IMR-90 (cell line): ENCODE measurements at places on chromosomes 7 and 10. TPM values are rescaled to one million over a fixed set of nuclear protein-coding genes. Genes with fewer than 3 reads are reported as not detected.

DNA sequence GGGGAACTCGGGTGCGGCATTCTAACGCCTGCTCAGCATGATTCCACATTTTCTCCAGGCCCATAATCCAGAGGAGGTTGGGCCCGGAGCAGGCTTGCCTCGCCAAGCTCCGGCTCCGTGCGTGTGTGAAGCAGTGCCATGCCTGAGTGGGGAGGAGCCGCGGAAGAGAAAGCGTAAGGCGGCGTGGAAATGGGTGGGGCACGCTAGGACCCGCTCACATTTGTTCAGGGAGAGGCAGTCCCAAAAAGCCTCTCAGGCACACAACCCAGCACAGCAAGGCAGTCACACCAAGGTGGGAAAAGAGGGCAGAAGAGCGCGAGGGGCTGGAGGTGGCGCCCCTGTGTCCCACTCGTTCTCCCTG, 695 bp upstream of the VDAC2 start:
- peak; percentile 65 for DNase-seq
- H3K27me3 ChIP-seq = no peaks in the 10 kb centered on the region
- H3K27ac ChIP-seq = peak overlapping the region; percentile 93
- H3K4me3 ChIP-seq = peak overlapping the region; percentile 71
- peaks cover 13% of the 10 kb centered on the region for H3K36me3 ChIP-seq

GRCh38 chr10:6401558-6402348, 178.3 kb downstream of the PRKCQ start:
- no peaks in the 10 kb centered on the region; the same call in 1 of the 2 replicates for H3K27me3 ChIP-seq
- peak overlapping the region; percentile 46; the same call in 1 of the 2 replicates for H3K27ac ChIP-seq
- peaks cover 19% of the 10 kb centered on the region for H3K4me1 ChIP-seq
- no peaks in the 10 kb centered on the region for H3K36me3 ChIP-seq

- no peak for DNase-seq
- H3K4me3 ChIP-seq = no peak overlapping the region
- H3K27ac ChIP-seq = no peak overlapping the region
- peaks cover 1% of the 10 kb centered on the region; the same call in 1 of the 2 replicates for H3K4me1 ChIP-seq
- no peaks in the 10 kb centered on the region for H3K27me3 ChIP-seq
Observed at GRCh38 chr7:77707504-77707992, 11.3 kb downstream of the RSBN1L start.

DNA sequence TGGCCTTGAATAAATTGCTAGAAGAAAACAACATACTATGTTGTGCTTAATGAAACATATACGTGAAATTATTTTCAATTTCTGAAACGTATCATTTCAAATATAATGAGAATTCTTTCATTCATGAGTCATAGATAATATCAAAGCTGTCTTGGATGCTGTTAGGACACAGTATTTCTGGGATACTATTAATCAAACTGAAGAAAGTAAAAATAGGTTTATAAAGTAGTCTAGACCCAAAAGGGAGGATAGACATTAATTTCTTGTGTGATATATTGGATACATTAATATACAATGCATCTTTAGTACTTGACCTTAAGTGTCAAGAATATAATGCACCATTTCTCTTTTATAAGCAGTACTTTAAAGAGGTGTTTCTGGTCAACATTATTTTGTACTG, 89.7 kb downstream of the CNTNAP2 start:
- H3K4me1 ChIP-seq = no peaks in the 10 kb centered on the region
- no peaks in the 10 kb centered on the region for H3K36me3 ChIP-seq
- H3K27me3 ChIP-seq = no peaks in the 10 kb centered on the region
- DNase-seq = no peak

- H3K4me1 ChIP-seq = no peaks in the 10 kb centered on the region
- no peak overlapping the region for H3K27ac ChIP-seq
- no peak for DNase-seq
- no peak overlapping the region for H3K4me3 ChIP-seq
- H3K27me3 ChIP-seq = no peaks in the 10 kb centered on the region
Observed at GRCh38 chr7:153447011-153447410, 605.2 kb upstream of the DPP6 start.

DNA sequence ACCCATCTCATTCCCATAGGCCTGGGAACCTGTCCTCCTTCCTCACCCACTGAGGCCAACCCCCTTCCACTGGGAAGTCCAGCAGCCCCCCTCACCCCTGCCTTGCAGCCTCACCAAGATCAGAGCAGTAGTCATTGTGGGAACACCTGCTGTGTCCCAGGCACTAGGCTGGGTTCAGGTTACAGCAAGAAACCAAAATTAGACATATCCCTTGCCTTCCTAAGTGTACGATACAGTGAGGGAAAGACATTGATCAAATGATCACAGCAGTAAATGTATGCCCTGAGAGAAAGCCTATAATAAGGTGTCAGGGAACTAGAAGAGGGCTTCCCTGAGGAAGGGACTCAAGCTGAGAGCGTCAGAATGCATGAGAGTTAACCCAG, 17.0 kb upstream of the C10orf105 start:
- H3K4me1 ChIP-seq = peaks cover 2% of the 10 kb centered on the region; the same call in 1 of the 2 replicates
- no peak for DNase-seq
- peaks cover 29% of the 10 kb centered on the region for H3K27me3 ChIP-seq

GRCh38 chr7:16223963-16224707, 197.2 kb downstream of the CRPPA start:
- no peak for DNase-seq
- H3K27me3 ChIP-seq = no peaks in the 10 kb centered on the region
- no peak overlapping the region for H3K27ac ChIP-seq

- no peak for DNase-seq
- H3K27me3 ChIP-seq = no peaks in the 10 kb centered on the region
- no peaks in the 10 kb centered on the region for H3K4me1 ChIP-seq
- no peak overlapping the region for H3K27ac ChIP-seq
- no peaks in the 10 kb centered on the region for H3K36me3 ChIP-seq
Observed at GRCh38 chr10:112498806-112499205, 51.8 kb downstream of the VTI1A start.

GRCh38 chr10:63267414-63268148, 134.5 kb downstream of the NRBF2 start:
- H3K27ac ChIP-seq = peak overlapping the region; percentile 80; the same call in 1 of the 2 replicates
- no peaks in the 10 kb centered on the region for H3K27me3 ChIP-seq
- peak overlapping the region; percentile 55 for H3K4me3 ChIP-seq
- H3K36me3 ChIP-seq = no peaks in the 10 kb centered on the region
- peaks cover 2% of the 10 kb centered on the region; the same call in 1 of the 2 replicates for H3K4me1 ChIP-seq

DNA sequence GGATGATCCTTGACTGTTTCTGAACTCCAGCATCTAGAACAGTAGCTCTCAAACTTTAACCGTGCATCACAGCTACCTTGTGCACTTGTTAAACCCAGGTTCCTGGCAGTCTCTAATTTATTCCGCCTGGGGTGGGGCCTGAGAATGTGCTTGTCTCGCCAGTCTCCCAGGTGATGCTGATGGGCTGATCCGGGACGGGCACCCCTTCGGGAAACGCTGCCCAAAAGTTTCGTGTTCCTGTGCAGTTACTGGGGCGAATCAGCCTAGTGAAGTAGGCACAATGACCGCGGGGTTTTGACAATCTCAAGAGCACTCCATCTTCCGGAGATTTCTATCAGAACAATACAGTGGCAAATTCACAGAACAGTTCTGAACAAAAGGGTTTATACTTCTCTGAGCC, 29.9 kb downstream of the ADCYAP1R1 start:
- no peaks in the 10 kb centered on the region for H3K4me1 ChIP-seq
- H3K27me3 ChIP-seq = peaks cover 7% of the 10 kb centered on the region
- no peak overlapping the region for H3K27ac ChIP-seq
- H3K4me3 ChIP-seq = no peak overlapping the region
- DNase-seq = no peak
- no peaks in the 10 kb centered on the region for H3K36me3 ChIP-seq

DNA sequence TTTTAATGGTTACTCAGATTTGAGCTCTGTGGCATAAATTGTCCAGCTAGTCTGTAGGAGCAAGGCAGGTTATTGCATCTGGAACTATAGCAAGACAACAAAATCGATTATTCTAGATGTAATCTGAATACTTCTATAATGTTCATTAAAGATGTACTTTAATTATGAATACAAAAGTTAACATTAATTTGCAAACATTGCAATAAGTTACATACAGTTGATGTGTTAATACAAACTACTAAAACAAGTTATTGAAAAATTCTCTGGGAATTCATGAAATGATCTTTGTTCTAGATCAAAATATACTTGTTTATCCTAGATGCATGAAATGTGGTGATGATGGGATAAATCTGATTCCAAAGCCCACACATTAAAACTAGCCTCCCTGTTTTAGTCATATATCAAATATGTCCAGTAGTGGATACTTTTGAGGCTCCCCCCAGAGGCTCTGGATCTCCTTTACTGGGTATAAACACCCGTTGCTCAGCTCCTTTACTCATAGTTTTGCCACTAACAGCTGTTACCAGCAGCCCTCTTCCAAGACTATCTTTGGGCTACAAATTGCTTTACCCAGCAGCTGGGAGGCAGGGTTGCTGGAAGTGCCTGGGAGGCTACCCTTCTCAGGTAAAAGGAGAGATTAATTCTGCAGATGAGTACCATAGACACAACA, 78.1 kb downstream of the ARL4A start:
- DNase-seq = peak; percentile 57
- H3K27ac ChIP-seq = no peak overlapping the region
- H3K27me3 ChIP-seq = no peaks in the 10 kb centered on the region

GRCh38 chr10:131856441-131857094, 44.2 kb upstream of the PPP2R2D start:
- no peak for DNase-seq
- no peak overlapping the region for H3K27ac ChIP-seq
- no peaks in the 10 kb centered on the region for H3K4me1 ChIP-seq
- no peaks in the 10 kb centered on the region for H3K27me3 ChIP-seq
- H3K4me3 ChIP-seq = no peak overlapping the region
- no peaks in the 10 kb centered on the region for H3K36me3 ChIP-seq

DNA sequence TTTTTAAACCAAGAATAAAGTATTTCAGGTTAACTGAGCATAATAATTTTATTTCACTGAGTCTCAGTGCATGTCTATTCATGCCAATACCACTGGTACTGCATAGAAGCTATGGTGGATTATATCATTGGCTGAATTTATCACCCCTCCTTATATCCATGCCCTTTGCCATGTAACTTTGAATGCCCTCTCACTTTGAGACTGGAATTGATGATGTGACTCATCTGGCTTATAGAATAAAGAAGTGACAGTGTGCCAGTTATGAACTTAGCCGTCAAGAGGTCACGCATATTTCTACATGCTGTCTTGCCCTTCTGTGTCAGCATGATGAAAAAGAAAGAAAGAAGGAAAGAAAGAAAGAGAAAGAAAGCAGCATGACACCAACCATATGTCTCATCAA, 20.7 kb upstream of the ABLIM1 start:
- no peaks in the 10 kb centered on the region for H3K36me3 ChIP-seq
- DNase-seq = no peak

GRCh38 chr10:123424537-123424936, 241.6 kb upstream of the GPR26 start:
- H3K27ac ChIP-seq = no peak overlapping the region
- H3K4me1 ChIP-seq = no peaks in the 10 kb centered on the region
- H3K36me3 ChIP-seq = no peaks in the 10 kb centered on the region
- H3K4me3 ChIP-seq = no peak overlapping the region

DNA sequence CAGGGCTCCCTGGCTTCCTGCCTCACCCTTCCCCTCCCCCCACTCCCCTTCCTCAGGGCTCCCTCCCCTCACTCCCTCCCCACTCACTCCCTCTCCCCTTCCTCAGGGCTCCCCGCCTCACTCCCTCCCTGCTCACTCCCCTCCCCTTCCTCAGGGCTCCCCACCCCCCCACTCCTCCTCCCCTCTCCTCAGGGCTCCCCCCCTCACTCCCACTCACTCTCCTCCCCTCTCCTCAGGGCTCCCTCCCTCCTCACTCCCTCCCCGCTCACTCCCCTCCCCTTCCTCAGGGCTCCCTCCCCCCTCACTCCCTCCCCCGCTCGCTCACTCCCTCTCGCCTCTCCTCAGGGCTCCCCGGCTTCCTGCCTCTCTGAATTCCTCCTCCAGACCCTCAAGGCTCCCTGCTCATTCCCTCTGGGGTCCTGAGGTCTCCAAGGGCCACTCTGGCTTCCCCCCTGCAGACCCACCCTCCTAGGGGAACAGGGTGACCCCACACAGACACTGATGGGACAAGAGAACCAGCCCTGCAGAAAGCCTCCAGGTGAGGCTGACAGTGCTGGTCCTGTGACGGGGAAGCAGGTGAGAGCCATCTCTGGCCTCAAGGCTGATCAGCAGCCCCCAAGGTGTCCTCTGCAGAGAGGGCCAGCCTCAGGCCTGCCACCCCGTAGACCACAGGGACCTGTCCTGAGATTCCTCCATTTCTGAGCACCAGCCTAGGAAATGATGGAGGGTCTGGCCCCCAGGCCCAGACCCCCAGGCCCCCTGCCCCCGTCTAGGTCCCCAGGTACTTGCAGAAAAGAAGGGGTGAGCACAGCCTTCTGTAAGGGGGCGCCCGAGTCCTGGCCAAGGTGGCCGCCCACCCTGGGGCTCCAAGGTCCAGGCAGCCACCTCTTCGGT, 47.2 kb downstream of the PWWP2B start:
- no peak overlapping the region for H3K4me3 ChIP-seq
- no peaks in the 10 kb centered on the region; the same call in 1 of the 2 replicates for H3K27me3 ChIP-seq
- no peak overlapping the region for H3K27ac ChIP-seq
- no peaks in the 10 kb centered on the region for H3K36me3 ChIP-seq
- no peak for DNase-seq
- peaks cover 11% of the 10 kb centered on the region for H3K4me1 ChIP-seq

- no peaks in the 10 kb centered on the region for H3K36me3 ChIP-seq
- H3K4me1 ChIP-seq = no peaks in the 10 kb centered on the region
- H3K27me3 ChIP-seq = no peaks in the 10 kb centered on the region
- no peak for DNase-seq
- no peak overlapping the region for H3K27ac ChIP-seq
Observed at GRCh38 chr10:21895932-21896331, 107.6 kb downstream of the DNAJC1 start.

- no peaks in the 10 kb centered on the region for H3K36me3 ChIP-seq
- no peak overlapping the region for H3K27ac ChIP-seq
Observed at GRCh38 chr7:106367018-106367420, 82.2 kb upstream of the NAMPT start.

GRCh38 chr10:91012502-91012901, 91.6 kb upstream of the ANKRD1 start:
- H3K27me3 ChIP-seq = no peaks in the 10 kb centered on the region; the same call in 1 of the 2 replicates

GRCh38 chr10:91487911-91488582, 77.9 kb downstream of the HECTD2 start:
- no peak overlapping the region for H3K27ac ChIP-seq
- no peaks in the 10 kb centered on the region for H3K4me1 ChIP-seq
- no peak overlapping the region for H3K4me3 ChIP-seq
- no peak for DNase-seq
- no peaks in the 10 kb centered on the region for H3K27me3 ChIP-seq

The RTKN2 gene
- 0.90 and 2.2 TPM in 2 replicates for total RNA-seq

The INMT gene
- 1.7 and 2.2 TPM in 2 replicates for total RNA-seq

The HOXA2 gene
- total RNA-seq = 1.6 and 1.7 TPM in 2 replicates

The AQP1 gene
- total RNA-seq = 0.18 and 0.28 TPM in 2 replicates

The GLI3 gene
- 1.3 and 1.7 TPM in 2 replicates for total RNA-seq

The LRRD1 gene
- total RNA-seq = under 0.01 TPM in 2 replicates

The MSS51 gene
- total RNA-seq = 1.1 TPM in 2 replicates

The NOS3 gene
- total RNA-seq = 0.28 and 0.72 TPM in 2 replicates

The FRAT2 gene
- total RNA-seq = 2.5 and 2.8 TPM in 2 replicates

The POLR1F gene
- total RNA-seq = 16.1 and 31.7 TPM in 2 replicates

The LDB3 gene
- 0.28 and 0.36 TPM in 2 replicates for total RNA-seq

The SPDYE6 gene
- not detected in 2 replicates for total RNA-seq

The STYXL1 gene
- 70.0 and 73.8 TPM in 2 replicates for total RNA-seq

The LIPF gene
- total RNA-seq = not detected in 2 replicates
